ENCODE measurements at places on chromosomes 12 and 14.
A peak's percentile ranks its signal among the peaks of the same experiment; 100 is the strongest.

- DNase-seq, result no peak
These were observed 128.9 kb upstream of the RTL1 start for GRCh38 chr14:101032433-101032832.

DNA sequence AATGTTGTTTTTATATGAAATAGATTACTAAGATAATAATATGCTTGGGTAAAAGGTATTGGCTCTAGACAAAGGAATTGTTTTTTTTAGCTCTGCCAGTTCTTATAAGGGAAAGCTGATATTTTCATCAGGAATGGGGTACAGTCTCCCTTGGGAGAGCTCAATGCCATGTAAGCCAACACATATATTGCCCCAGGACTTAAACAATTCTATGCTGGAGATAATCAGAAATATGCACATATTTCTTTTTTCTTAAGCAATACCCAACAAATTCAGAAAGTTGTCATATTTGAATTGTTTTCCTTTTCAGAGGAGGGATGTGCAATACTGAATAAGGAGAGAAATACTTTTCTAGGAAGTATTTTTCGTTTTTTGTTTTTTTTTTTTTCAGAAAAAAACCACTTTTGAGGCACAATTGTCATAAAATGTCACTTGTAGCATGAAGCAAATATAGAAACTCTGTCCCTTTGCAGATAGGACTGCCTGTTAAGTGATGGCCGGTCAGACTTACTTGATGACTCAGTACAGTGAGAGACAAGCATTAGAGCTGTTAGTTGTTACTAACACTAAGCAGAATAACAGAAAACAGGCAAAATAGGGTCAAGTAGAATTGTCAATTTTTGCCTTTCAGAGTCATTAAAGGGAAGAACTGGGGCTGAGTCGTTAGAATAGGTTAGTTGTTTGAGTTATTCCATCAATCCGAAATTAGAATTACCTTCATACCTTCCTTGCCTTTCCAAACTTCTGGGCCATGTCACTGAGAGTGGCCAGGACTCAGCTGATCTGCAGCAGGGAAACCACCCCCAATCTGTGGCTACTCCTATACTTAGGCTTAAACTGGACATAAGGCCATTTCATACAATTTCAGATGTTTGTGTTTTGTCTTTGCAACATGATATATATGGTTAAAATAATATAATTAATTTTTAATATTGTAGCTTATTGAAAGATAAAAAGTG is 168.1 kb downstream of the SLC38A4 start:
- DNase-seq, result peak; percentile 33

DNA sequence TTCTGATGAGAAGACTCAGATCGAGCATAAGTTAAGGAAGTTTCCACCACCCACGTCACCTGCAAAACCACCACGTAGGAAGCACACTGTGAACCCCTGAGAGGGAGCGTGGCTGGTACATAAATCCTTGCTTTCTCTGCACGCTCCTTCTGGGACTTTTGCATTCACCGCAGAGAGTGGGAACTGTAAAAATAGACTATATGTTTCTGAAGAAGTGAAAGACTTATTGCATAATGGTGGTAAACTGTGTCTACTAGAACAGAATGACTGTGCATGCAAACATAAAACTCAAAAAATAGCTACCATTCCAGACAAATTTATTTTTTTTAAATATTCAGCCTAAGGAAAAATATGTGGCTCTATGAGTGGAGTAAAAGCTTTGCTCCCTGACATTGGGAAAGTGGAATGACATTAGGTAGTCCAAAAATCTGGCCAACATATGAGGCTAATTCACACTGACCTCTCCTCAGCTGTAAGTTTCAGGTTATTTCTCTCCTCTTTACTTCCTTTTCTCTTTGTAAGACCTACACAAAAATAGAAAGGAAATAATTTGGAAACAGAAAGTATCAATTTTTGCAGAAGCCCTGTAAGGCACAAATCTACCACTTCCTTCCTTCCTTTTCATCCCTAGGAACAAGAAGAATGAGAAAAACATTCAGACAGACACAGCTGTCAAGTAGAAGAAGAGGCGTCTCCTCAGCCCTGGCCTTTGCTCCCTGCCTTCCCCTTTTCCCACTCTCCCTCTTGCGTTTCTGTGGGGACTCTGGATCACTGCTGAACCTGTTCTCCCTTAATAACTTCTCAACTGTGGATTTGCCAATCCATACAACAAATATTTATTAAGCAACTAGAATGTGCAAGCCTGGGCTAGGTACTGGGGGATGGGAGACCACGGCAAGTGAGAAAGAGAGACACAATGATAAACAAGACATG is 264.3 kb upstream of the FOXN3 start:
- no peak for DNase-seq

DNA sequence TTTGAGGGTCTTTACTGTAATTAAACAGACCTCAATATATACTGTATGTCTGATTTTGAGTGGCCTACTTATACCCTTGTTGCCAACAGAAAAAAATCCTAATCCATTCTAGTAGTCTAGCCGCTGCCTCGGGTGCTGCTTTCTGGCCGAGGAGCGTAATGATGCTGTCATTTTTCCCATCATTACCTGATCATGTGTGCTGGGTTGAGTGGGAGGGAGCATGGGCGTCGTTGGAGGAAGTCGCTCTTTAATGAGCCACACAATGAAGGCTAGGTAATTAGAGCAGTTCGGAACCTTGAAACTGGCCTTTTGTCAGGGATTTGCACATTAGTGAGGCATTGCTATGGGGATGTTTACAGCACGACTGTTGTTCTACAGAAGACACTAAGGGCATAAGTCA is 76.1 kb upstream of the RFX4 start:
- DNase-seq, result no peak

- DNase-seq, result no peak
These were observed 116.0 kb upstream of the TMEM132C start for GRCh38 chr12:128150961-128151360.

- DNase-seq, result peak; percentile 45
These were observed 18.4 kb upstream of the RNU6-7 start for GRCh38 chr14:32183151-32184058.

DNA sequence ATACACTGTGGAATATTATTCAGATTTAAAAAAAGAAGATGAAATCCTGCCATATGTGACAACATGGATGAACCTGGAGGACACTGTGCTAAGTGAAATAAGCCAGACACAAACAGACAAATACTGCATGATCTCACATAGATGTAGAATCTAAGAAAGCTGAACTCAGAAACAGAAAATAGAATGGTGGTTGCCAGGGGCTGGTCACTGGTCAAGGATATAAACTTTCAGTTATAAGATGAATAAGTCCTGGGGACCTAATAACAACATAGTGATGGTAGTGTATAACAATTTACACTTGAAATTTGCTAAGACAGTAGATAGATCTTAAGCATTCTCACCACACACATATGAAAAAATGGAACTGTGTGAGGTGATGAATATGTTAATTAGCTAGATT is 161.3 kb upstream of the TMCC3 start:
- no peak for DNase-seq

- DNase-seq, result no peak
These were observed 209.4 kb upstream of the G2E3 start for GRCh38 chr14:30349520-30349919.

DNA sequence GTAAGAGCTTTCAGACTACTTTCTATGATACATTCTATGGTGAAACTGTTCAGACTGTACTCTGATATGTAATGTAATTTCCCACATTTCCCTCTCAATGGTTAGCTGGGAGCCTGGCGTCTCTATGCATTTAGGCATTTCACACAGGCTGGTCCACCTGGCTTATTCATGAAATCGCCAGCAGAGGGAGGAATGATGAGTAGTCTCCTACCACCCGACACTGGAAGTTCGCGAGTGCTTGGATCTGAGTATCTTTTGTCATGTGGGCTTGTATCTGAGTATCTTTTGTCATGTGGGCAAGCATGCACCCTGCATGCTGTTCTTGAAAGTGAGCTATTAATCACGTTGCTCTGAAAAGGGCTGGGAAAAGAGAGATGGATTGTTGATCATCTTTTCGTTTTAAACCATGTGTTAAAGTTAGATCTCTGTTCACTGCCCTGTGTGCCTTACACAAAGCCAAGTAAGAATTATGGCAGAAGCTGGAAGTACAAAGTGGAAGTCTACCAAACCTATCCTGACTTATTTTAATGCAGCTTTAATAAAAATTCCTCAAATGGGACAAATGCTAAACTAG is 235.0 kb downstream of the ATP23 start:
- DNase-seq, result peak; percentile 51

DNA sequence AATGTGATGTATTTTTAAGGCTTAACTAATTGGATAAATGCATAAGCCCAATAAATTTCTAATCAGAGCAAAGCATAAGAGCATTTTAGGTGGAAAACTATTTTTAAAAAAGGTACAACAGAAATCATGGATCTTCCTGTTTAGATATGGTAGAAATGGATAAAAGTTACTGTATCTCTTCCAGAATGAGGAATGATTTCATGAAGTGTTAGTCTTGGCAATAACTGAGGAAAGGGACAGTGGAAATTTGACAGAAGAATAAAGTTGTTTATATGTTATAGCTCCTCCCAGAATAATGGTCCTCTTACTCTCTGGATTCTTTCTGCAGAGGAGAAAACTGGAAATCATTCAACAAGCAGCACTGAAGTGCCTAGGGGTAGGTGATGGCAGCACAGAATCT is 32.4 kb upstream of the BMAL2 start:
- DNase-seq, result no peak

DNA sequence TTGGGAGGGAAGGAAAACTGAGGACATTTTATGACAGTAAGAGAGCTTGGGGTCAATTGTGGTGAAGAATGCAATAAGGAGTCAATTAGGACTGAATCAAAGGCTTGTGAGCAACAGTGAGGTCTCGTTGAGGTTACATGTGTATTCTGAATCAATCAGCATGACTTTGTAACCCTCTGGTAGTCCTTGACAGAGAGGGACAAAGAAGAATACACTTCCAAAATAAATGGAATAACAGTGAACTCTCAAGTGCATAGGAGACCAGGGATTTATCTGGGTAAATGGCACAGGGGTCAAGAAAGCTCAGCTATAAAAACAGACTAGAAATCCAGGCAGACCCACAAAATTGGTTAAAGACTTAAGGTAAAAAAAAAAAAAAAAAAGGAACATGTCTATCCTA is 85.1 kb upstream of the NAV3 start:
- no peak for DNase-seq

GRCh38 chr12:82437744-82438143 is 79.4 kb downstream of the METTL25 start:
- no peak for DNase-seq
